ENCODE measurements at places on chromosomes 7 and 10.

- DNase-seq, result no peak
Measured at GRCh38 chr10:21449288-21449966, 76.1 kb downstream of the SKIDA1 start.

GRCh38 chr10:32616438-32616837 lies 170.5 kb downstream of the CCDC7 start:
- DNase-seq, result no peak

DNA sequence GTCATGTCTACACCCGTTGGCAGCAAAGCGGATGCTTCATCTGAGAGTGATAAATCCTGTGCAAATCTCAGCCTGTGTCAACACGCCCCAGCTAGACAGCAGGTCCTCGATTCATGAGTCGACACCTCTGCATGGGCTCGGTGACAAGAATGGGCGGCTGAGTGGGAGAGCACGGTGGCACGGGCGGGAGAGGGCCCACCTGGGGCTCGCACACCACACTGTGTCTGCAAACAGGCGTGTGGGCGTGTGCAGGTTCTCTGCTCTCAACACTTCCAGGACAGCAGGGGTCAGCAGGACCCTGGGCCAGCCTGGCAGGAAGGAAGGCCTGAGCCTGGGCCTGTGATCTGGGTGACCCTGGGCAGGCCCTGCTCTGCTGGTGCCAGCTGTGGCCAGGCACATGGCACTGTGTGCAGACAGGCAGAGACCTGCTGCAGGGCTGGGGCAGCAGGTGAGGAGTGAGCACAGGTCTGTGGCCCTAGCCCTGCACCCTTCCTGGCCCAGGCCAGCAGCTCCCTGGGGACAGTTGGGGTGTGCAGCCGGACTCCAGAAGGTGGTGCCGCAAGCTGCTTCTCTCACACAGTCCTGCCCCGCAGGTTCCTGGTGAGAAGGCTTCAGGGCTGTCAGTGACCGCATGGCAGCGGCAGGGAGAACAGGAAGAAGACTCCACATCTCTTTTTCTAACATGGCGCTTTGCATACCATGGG lies 216.4 kb downstream of the ELFN1 start:
- DNase-seq, result no peak

GRCh38 chr10:119007211-119007574 lies 22.3 kb upstream of the NANOS1 start:
- DNase-seq, result no peak

GRCh38 chr10:121484816-121485215 lies 113.4 kb downstream of the FGFR2 start:
- DNase-seq, result no peak

DNA sequence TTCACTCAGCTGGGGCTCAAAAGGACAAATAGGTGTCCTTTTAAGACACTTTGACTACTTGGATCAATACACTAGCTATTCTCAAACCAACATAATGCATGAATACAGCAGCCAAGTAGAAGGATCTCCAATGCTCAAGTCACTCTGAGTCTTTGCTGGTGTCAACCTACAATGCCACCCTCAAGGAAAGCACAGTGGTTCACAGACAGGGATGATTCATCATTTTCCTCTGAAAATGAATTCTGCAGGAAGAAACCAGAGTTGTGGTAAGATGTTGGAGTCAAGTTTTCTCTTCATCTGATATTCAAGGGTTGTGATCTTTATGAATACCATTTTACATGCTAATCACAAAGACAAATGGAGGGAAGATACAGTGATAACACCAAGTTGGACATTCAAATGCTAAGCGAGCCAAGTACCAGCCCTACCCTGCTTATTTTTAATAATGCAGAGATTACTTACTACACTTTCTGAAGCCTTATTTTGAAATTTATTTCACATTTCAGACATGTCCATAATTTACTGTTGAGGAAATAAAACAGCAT lies 143.1 kb upstream of the FGFR2 start:
- DNase-seq, result no peak

GRCh38 chr10:35391153-35391953 lies 55.0 kb downstream of the CCNY start:
- DNase-seq, result no peak

GRCh38 chr10:34406463-34407323 lies 408.4 kb downstream of the PARD3 start:
- DNase-seq, result no peak

GRCh38 chr7:15839416-15840100 lies 153.1 kb upstream of the MEOX2 start:
- no peak for DNase-seq

DNA sequence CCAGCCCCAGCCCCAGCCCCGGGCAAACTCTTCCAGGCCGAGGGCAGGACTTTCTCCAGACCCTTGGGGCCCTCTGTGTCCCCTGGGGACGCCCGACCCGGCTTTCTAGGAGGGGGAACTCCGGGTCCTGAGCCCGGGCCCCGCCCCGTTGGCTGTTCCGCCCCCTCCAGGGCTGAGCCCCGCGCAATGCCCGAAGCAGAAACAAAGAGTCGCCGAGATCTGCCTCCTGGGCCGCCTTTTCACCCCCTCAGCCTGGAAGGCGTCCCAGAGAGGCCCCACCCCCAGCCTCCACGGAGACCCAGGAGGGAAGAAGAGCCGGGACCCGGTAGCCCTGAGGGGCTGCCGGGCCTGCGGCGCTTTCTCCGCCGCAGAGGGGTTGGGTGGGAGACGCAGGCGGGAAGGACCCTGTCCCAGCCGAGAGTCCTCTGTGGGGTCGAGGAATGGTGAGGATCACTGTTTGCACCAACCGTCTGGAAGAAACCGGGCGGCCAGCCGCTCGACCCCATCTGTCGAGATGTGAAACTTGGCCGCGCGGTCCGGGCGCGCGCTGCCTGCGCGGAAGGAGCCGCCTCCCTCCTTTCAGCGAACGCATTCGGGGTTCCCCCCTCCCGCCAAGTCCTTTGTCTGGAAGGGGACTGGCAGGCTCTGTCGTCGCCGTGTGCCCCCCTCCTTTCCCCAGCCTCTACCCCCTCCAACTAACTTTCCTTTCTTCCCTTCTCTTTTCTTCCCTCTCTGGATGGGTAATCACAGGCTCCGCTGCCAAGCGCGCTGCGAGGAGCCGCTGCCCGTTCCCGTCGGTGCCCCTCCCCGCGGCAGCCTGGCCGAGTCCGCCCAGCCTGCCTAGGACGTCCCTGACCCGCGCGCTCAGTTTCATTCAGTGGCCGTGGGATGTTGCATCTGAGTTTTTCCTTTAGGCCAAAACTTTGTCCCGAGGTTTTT lies 10.2 kb downstream of the EN2 start:
- no peak for DNase-seq

DNA sequence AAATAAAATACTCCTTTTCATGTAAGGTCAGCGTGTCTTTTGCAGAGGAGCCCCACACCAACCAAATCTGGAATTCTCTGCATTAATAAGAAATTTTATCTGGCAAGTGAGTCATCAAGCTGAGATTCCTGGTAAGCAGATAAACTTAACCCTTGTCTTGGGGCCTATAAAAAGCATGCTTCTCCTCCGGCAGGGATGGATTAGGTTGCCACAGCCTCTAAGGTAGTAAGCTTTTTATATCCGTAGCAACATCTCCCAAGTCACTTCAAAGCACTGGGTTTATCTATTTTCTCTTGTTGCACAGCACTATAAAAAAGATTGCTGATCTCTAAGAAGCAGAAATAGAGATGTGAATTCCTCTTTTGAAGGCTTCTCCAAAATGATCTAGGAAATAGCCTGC lies 202.8 kb upstream of the NOBOX start:
- DNase-seq, result no peak

- DNase-seq, result peak; percentile 9
Measured at GRCh38 chr10:4034907-4035598, 250.0 kb upstream of the KLF6 start.

DNA sequence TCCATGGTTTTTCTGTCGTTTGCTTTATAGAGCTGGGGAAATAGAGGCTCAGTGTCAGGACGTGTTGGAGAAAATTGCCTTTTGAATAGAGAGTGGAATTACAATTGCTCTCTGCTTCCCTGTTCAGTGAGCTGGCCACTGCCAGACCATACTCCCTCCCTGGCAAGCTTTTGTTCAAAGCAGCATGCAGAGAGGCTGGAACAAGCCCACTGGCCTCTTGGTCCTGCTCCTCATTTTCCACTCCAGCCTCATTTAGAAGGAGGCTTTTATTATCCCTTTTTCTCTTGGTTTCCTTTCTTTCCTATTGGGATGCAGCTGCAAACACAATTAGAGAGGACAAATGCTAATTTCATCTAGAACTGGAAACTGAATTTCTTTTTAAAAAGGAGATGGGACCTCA lies 302.2 kb upstream of the PODXL start:
- no peak for DNase-seq

- DNase-seq, result no peak
Measured at GRCh38 chr10:103353281-103353680, 2.3 kb upstream of the PCGF6 start.

- no peak for DNase-seq
Measured at GRCh38 chr7:158488181-158488971, 99.2 kb downstream of the PTPRN2 start.

DNA sequence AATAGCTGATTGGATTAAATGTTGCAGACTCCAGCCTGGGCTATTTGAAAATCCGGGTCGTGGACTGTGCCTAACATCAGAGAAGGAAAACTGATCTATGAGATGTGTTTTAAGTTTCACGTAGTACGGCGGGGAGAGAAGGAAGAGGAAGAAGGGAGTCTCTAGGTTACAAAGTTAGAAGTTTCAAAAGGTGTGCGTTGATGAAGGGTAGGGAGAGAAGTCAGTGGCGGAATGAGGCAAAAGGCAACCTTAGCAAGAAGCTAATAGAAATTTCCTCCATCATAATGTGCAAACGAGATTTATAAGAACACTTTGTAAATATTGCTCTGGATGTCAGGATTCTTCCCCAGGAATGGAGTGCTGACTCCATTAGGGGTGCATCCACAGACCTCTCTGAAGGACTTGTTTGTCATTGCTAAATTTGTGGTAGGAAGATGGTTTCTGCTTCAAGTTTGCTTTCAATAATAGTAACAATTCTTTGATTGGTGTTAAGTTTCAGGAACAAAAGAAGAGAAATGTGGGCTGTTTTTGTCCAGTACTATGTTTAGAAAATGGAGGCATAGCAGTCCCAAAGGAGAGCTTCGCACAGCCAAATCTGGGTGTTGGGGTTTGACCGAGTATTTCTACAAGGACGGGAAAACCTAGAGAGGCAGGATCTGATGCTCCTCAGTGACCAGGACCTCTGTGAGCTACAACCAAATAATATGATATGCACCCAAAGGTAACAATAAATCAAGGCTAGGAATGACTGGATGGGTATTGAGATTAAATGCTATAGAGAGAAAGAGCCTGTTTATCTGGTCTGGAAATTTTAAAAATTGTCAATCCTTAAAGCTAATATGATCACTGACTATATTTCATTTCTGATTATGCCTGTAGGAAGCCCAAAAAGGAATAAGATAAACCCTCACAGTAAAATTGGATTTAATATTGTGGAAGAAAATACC lies 8.2 kb downstream of the TWIST1 start:
- DNase-seq, result no peak

- DNase-seq, result no peak
Measured at GRCh38 chr7:33862946-33863814, 42.2 kb upstream of the BMPER start.

- no peak for DNase-seq
Measured at GRCh38 chr7:98314469-98314868, 33.0 kb downstream of the BRI3 start.

DNA sequence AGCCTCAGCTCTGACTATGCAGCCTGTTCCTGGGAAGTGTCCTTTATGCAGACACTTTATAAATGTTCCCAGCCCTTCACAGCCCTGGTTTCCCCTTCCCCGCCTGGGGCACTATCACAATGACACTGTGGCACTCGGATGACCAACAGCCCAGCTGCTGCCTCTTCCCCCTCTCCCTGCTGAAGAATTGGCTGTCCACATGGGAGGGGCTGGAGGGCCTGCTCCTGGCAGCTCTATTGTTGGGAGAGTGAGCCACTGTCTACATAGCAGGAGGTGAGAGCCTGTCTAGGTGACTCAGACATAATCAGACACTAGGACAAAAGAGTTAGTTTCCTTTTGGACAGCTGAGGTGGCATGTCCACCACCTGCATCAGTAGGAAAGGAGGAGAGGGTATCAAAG lies 437.5 kb downstream of the PLXNA4 start:
- no peak for DNase-seq

- DNase-seq, result no peak
Measured at GRCh38 chr10:124668517-124669051, 75.6 kb downstream of the FAM53B start.

DNA sequence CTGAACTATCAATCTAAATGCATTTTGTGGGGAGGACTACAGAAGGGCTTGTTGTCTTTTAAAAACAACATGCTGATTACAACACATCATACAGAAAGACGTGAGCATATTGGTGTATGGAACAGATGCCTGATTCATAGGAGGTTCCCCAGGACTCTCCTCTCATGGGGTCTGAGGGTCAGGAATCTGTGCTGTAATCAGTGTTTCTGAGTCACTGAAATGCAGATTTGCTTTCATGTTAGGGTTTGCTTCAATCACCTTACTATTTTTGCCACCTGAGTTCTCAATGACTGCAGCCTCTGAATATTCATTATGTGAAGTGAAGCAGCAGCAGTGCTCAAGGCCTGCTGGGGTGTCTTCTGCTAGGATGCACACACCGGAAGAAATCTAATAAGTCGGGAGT lies 550 bp upstream of the ANK3 start:
- DNase-seq, result no peak

DNA sequence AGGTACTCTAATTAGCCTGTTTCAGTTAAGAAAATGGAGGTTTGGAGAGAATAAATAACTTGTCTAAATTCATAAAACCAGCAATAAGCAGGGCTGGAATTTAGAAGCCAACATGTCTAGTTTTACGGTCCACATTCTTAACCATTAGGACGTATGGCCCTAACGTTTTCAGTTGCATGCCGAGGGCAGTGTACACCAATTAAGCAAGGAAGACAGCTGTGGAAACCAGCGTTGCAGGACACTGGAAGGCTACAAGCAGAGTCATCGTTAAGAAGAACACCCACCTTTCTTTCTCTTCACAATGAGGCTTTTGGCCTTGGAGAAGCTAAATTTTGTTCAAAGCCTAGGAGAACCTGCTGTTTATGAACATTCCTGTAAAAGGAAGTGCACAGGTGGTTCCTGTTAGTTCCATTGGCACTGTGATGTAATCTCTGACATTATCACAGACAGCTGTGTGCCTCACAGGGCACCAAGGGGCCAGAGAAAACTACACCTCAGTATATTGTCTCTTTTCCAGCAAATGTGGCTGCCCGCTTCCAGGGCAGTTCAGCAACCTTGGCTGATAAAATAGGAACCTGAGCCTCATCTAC lies 21.0 kb downstream of the MPP7 start:
- no peak for DNase-seq

DNA sequence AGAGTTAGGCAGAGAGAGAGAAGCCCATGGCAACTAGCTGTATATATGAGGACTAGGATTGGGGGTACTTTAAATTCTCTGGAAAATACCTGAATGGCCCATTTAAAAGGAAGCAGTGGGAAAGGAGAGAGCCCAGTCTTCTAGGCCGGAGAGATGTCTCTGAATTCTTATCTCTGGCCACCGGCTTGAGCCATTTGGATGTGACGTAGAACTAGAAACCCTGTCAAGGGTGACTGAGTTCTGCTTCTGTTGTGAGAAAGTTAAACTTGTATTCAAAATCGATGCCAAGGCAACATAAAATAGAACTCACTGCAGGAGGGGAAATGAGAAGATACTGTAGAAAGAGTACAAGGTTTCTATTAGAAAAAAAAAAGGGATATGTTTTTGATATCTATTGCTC lies 6.3 kb upstream of the GSTK1 start:
- no peak for DNase-seq
